ENCODE measurements at places on chromosomes 11 and 22. TPM values are rescaled to one million over a fixed set of nuclear protein-coding genes. Genes with fewer than 3 reads are reported as not detected.
A peak's percentile ranks its signal among the peaks of the same experiment; 100 is the strongest.

- DNase-seq: peak; percentile 18
Observed at GRCh38 chr11:2931771-2932738, 2.8 kb upstream of the PHLDA2 start.

GRCh38 chr11:59814021-59814420 lies 3.4 kb upstream of the MRPL16 start:
- no peak for DNase-seq

DNA sequence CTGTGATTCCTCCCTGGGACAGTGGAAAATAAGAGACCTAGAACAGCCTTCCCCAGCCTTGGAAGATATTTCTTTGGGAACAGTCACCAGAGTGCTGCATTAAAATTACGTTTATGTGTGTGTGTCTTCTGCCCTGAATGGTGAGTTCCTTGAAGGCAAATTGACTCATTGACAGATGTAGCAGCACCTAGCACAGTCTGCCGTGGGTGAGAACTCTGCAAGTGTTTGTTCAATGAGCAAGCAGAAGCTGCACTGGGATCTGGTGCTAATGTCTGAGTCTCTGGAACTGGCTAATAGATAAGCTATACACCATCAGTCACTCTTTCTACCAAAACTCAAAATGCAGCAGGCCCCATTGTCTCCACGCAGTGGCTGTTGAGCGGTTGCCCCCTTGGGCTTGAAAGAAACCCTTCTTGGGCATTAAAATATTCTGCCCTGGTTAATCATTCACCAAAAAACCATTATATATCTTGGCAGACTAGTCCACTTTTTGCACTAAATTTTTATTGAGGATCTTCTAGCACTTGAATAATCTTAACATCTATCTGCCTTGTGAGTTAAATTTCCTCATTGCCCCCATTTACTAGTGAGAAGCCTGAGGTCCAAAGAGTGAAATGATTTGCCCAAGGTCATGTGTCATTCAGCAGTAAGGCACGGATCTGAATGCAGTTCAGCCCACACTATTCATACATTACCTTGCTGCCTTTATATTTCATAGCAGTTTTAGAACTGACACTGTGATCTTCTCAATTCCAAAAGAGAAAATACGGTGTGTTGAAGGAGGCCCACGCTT lies 87.8 kb upstream of the GALNT18 start:
- no peak for DNase-seq

GRCh38 chr11:68999093-68999747 lies 13.8 kb downstream of the MRGPRF start:
- no peak for DNase-seq

GRCh38 chr22:35475545-35475944 lies 65.1 kb upstream of the RASD2 start:
- no peak for DNase-seq

GRCh38 chr11:2995031-2995561 lies 3.0 kb upstream of the NAP1L4 start:
- peak; percentile 23 for DNase-seq

- DNase-seq: peak; percentile 74
Observed at GRCh38 chr22:23862103-23862502, 4.4 kb downstream of the SLC2A11 start.

DNA sequence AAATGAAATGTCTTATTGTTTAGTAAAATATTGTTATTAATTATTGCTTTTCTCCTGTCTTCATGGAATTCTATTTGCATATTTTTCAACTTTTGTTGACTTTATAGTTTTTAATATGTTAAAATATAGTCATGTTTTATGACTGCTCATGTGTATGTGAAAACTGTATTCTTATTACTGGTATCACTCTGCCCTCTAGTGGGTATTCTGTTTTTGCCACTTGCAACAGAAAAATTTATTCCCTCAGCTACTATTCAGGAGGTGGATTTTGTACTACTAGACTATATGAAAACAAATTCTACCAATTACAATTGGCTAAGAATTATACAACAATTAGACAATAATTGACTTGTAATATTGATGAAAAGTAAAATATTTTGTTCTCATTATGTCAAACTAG lies 45.0 kb downstream of the OR4C6 start:
- no peak for DNase-seq

DNA sequence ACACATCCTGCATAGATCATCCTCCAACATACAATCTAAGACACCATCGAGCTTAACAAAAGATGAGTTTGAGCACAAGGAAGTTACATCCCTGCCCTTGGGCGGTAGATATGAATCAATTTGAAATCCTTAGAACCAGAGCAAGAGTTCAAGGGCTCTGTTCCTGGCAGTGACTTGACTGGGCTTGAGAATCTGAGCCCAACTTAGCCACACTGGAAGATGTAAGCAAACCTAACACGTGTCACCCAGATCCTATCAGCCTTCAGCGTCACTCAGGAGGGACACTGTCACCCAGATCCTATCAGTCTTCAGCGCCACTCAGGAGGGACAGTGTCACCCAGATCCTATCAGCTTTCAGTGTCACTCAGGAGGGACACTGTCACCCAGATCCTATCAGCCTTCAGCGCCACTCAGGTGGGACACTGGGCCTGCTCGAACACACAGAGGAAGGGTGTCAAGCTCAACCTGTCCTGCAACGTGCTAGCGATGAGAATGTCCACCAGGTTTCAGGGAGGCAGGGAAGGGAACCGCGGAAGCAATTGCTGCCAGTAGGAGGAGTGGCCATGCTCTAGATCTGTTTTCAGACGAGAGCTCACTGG lies 32.8 kb upstream of the CTSD start:
- DNase-seq: no peak

DNA sequence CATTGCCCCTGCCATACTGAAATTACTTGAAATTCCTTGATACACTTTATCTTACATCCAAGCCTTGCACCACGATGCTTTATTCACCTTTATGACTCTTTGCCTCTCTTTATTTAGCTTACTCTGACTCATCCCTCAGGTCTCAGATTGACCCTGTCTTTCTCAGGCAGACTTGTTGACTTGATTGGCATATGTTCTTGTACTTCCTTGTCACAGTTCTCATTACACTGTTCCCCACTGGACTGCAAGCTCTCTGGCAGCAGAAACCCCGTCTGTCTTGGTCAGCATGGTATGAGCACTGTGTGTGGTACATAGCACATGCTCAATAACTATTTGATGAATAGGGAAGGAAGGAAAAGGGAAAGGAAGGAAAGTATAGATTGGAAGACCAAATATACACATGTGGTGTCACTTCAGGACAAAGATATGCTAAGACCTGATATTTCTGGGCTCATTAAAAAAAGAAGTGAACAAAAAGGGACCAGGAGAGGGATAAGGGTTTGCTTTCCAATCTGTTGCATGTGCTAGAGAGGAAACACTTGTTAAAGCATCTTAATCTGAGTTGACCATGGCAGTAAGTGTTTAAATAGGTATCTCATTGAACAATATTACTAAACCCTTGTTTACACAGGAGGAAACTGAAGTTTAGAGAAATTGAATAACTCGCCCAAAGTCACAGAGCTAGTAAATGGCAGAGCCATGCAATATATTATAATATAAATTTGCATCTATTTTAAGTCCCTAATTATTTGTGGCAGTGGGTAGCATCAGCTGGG lies 7.2 kb downstream of the LYVE1 start:
- DNase-seq: no peak

DNA sequence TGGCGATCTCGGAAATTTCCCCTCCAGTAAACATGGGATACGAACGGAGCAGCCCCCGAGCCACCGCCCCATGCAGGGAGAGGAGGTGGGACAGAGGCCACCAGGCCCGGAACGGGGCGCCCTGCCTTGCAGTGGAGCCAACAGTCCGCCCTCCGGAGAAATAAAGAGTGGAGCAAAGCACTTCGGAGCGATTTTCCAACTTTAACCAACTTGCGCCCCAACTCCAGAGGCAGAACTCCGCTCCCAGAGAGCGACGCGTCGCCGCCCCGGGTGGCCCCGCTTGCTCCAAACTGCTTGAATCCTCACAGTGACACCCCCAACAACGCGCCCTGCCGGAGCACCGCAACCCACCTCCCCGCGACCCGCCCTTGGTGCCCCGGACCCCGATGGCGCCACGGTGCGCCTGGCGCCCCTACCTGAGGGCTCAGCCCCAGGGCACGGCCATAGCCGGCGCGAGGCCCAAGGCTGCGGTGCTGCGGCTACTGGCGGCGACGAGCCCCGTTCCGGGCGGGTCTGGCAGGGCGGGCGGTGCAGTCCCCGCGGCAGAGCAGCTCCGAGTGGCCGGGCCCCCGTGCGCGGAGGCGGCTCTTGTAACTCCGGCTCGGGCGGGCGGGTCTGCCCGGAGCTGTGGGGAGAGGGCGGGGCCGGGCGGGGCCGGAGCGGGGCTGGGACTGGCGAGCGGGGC lies at the start of gene AHNAK:
Gene AHNAK, minus strand, starts transcription at position 563 of the 685 bp plus-strand sequence. CDS start 10,708 bp downstream, outside the sequence.
- peak; percentile 94 for DNase-seq

GRCh38 chr22:30028731-30029130 lies 51.5 kb upstream of the HORMAD2 start:
- DNase-seq: no peak

GRCh38 chr22:22616636-22617035 lies 27.8 kb upstream of the GGTLC2 start:
- no peak for DNase-seq

- no peak for DNase-seq
Observed at GRCh38 chr22:32536352-32536751, 61.7 kb downstream of the FBXO7 start.

GRCh38 chr11:34302046-34302921 lies 55.5 kb downstream of the ABTB2 start:
- DNase-seq: no peak

GRCh38 chr11:10477690-10478046 lies 22.6 kb downstream of the AMPD3 start:
- no peak for DNase-seq

DNA sequence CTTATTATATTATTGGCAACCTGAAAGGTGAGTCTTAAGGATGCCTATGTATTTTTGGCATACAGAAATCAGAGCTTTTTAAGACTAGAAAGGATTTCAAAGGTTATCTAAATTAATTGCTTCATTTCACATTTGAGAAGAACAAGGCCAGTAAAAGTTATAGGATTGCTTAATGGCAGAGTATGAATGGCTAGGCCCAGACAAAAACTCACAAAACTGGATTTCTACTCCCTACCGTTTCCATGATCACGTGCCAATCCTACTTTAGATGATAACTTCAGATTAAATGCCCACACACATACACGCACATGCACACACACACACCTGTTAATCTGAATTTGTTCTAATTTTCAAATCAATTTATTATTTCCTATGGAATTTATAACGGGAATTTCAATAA lies 1.8 kb upstream of the PDE3B start:
- no peak for DNase-seq

- DNase-seq: no peak
Observed at GRCh38 chr11:133650082-133650481, 117.8 kb upstream of the OPCML start.

GRCh38 chr22:26527574-26528465 lies 15.5 kb upstream of the TFIP11 start:
- no peak for DNase-seq

- DNase-seq: no peak
Observed at GRCh38 chr11:76190376-76190775, 15.9 kb downstream of the WNT11 start.

- DNase-seq: no peak
Observed at GRCh38 chr11:118998388-118998717, 415 bp downstream of the CENATAC start.

- DNase-seq: no peak
Observed at GRCh38 chr11:113991170-113991569, 16.3 kb downstream of the HTR3A start.

DNA sequence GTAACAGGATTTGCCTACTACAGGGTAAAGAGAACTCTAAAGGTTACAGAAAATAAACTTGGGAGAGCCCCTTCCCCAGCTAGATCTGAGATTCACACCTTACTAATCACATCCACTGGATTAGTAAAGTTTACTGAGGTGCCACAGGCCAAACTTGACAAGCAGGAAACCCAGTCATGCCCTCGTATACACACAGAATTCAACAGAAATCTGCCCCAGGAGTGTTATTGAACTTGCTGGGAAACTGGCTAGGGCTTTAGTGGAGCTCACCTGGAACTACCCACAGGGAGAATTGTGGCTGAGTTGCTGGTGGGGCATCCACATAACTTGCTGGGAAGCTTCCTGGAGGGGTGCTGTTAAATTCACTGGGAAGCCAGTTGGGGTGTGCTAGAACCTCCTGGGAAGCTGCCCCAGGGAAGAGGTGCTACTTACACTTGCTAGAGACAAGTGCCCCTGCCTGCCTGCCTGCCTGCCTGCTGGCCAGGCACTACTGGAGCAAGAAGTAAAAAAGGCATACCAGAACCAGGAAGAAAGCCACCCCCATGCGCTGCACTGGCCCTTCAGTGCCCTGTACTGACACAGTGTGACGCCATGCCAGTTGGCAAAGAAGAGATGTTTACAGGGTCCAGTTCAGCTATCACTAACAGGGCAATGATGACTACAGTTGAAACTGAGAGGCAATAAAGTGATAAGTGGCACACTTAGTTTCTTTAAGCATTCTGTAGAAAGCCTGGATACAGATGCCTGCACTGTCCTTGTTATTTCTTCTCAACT lies 106.5 kb downstream of the ALX4 start:
- peak; percentile 38 for DNase-seq

GRCh38 chr22:17339095-17339693 lies 30.1 kb upstream of the CECR2 start:
- DNase-seq: no peak

- no peak for DNase-seq
Observed at GRCh38 chr11:61832754-61833153, 4.7 kb downstream of the FADS2 start.

- DNase-seq: no peak
Observed at GRCh38 chr22:22700631-22701030, 56.2 kb downstream of the GGTLC2 start.

GRCh38 chr11:92822410-92822809 lies 147.0 kb upstream of the MTNR1B start:
- no peak for DNase-seq

DNA sequence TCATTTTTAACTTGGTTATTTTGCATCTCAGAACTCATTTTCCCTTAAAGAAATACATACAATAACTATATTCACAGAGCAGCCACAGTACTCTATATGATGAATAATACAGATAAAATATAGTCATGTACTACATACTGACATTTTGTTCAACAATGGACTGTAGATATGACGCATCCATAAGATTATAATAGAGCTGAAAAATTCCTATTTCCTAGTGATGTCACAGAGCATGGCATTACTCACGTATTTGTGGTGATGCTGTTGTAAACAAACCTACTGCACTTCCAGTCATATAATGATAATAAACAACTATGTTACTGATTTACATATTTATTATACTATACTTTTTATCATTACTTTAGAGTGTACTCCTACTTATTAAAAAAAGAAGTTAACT lies 38.7 kb downstream of the NARS2 start:
- no peak for DNase-seq

OR8G1 gene
- total RNA-seq: not detected

KCTD14 gene
- 2.3 TPM for total RNA-seq

TSPO gene
- total RNA-seq: 397 TPM

MCM5 gene
- total RNA-seq: 25.2 TPM

OR51M1 gene
- total RNA-seq: not detected

CDC42BPG gene
- total RNA-seq: 58.9 TPM

C11orf87 gene
- total RNA-seq: not detected

PATE2 gene
- not detected for total RNA-seq

DUSP8 gene
- total RNA-seq: 1.3 TPM

STIM1 gene
- total RNA-seq: 55.4 TPM

APOL4 gene
- not detected for total RNA-seq

CNIH2 gene
- total RNA-seq: not detected

UPK3A gene
- total RNA-seq: 1.3 TPM
